ENCODE measurements at places on chromosomes 6 and 20.

DNA sequence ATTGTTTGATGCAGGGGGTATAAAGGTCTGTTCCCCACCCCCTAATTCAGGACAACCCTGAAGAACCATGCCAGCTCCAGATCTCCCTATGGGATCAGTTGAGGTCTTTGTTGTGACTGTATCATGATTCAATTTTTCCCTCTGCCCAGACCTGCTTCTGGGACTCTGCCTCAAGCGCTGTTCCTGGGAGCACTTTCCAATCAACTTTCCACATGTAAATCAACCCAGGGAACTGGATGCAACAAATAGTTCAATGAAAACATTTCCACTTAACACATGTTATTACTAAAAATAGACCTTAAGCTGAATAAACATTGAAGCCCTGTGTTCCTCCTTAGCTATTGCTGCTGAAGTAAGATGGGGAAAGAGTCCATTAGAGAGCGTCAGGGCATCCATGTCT lies 139.5 kb downstream of the C6orf58 start:
- DNase-seq = no peak

DNA sequence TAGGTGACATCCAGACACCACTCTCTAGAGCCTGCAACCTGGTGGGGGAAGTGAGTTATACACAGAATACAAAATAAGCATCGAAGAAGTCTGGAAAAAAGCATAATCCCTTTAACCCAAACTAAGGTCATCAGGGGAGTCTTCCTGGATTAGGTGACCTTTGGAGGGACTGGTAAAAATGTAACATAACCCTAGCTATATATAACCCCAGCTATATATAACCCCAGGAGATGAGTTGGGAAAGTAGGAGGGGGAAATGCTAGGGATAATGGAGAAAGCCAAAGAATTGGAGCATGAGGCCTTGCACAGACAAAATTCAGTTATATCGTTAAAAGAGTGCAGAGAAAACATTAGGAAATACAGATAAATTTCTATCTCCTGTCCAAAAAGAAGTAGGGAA lies 164.8 kb downstream of the QRSL1 start:
- DNase-seq = no peak

DNA sequence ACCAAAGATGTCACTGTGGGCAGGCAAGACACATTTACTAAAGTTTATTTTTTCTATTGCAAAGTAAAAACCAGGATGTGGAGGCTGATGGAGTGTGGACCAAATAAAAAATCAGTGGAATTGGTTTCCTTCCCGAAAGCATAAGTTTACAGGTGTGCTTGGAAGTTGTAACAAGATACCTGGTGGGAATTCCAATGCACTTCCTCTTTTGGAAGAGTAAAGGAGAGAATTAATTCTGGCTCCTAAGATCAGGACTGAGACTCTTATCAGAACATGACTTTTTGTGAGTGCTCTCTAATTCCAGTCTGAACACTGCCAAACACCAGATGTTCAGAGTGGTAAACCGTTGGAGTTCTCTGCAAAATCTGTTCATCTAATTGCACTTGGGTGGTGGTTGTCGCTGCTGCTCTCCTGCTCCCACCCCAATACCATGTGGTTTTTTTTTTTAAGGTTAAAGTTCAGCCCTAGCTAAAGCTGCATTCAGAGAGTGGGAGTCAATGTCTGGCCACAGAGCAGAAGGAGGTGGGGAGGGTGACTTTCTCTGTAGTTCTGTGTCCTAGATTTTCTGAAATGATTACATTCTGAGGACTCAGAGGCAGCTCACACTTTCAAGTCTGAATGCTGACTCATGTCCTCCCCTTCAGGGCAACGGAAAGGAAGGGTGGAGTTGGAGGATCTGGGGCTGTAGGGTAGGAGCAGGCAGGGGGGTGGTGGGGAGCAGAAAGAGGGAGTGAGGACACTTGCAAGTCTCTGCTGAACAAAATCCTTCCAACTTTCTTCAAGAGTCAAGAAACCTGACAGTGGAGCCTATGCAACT lies 275.8 kb upstream of the PRDM1 start:
- peak; percentile 54 for DNase-seq

- no peak for DNase-seq
Measured at GRCh38 chr6:170285482-170285881, 5.4 kb downstream of the DLL1 start.

DNA sequence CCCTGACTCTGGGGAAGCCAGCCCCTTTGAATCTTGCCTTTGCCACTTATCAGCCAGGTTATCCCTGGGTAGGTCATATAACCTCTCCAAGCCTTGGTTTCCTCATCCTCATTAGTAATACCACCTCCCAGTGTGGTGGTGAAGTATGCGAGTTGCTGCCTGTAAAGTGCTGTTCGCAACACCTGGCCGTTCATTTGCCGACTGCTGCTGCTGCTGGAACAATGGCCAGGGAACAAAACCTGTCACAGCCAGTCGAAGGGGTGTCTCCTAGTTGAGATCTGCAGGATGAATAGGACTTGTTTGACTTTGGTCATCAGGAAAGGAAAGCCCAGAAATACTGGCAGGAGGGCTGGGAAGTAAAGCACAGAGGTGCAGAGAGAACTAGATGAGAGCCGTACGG lies 6.1 kb downstream of the MANBAL start:
- DNase-seq = peak; percentile 53

DNA sequence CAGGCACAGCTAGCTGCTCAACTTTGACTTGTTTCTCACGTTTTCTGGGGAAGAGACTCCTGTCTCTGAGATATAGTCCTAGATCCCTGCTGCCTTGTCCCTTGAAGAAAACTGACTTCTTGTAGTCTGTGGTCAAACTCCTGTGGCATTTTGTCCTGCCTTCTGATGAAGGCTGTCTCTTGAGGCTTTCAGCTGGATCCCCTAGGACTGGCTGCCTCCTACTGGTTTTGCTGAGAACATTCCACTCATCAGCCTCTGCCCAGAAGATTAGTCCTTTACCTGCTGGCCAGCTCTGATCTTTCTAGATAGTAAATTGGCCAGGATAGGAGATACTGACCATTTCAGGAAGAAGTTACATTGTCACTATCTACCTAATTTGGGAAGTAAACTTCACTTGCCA lies 71.9 kb upstream of the CNR1 start:
- DNase-seq = peak; percentile 52

DNA sequence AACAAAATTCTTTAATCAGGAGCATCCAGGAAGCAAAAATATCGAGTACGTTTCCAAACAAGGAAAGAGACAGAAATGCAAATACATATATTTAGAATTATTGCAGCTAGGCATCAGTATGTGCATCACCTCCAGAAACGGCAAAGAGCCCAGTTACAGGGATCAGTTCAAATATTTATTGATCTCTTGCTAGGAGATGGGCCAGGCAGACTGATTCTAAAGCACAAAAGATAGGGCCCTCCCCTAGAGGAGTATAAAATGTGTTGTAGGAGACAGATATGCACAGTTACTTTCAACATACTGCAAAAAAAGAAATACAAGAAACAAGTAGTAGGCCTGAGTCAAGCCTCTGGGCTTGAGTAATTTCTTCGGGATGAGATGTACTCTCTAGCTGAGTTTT lies 80.7 kb upstream of the NHSL1 start:
- no peak for DNase-seq

DNA sequence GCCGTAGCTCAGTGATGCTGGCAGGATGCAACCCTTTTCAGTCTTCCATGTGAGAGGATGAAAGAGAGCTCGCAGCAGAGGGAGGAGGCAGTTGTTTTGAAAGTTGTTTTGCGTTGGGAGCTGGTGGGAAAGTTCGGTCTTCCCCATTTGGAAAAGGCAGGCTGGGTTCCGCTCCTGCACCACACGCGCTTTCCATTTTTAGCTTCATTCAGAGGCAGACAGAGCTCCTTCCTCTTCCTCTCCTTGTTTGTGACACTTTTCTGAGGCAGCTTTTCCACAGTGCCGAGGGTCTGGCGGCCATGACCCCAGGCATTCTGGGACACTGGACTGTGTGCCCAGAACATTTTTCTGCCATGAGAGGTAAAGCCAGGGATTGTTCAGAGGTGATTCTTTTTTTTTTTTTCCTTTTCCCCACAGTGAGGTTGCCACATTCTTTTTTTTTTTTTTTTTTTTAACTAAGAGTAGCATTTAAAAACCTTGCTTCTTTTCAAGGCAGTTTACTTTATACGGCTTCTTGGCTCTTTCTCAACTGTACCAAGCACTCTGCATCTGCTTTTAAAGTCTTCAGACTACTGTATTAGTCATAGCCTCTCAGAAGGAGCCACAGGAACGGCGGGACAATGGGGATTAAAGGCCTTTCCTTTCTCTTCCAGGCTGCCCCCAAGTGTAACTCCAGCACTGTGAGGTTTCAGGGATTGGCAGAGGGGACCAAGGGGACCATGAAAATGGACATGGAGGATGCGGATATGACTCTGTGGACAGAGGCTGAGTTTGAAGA lies 1.6 kb downstream of the PRDM1 start:
- DNase-seq = peak; percentile 33

DNA sequence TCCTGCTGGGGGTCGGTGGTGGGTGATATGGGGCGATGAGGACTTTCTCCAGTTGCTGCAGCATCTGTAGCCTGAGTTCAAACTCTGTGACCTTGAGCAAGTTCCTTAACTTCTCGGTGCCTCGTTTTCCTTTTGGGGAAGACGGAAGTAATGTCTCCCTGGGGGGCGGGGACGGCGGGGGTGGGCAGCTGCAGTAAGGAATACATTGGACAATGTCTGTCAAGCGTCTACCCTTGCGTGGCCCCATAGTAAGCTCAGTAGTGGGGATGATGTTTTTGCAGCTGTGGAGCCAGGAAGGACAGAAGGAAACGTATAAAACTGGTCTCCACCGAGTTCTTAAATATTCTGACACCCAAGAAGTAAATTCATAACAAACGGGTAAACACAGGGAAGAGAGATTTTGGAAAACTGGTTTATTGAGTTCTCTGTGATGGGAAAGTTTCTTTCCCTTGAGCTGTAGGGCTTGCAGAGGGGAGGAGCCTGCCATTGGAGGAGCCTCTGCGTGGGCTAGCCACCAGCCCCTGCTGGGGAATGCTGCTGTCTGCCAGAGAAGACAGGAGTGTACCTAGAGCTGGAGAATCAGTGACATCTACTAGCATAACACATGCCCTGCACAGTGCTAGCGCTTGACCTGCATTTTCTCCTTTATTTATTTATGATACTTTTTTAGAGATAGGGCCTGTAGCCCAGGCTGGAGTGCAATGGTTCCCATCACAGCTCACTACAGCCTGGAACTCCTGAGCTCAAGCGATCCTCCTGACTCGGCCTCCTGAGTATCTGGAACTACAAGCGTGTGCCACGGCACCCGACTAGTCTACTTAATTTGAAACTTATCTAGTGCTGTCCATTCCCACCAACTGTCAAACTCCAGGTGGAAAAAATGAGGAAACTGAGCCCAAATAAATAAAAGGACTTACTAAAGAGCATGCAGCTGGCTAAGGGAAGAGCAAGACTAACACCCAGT lies 1.2 kb upstream of the ACSS1 start:
- no peak for DNase-seq

- DNase-seq = no peak
Measured at GRCh38 chr6:132651062-132651461, 7.9 kb downstream of the TAAR1 start.

DNA sequence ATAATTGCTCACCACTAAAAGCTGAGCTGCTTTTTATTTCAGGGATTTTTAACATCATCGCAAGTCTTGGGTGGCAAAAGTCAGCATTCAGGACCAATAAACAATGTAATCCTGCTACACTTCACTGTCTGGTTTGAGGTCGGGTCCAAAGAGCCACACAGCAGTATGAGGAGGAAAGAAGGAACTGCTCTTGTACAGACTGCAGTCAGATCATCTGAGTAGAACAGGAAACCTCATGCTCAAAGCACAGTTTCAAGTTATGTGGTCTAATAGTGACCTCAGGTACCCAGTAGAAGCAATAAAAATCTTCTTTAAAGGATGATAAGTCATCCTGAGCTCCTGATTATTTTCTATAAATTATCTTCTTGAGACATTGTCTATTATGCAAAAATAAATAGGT lies 211.4 kb downstream of the FUT9 start:
- DNase-seq = no peak

DNA sequence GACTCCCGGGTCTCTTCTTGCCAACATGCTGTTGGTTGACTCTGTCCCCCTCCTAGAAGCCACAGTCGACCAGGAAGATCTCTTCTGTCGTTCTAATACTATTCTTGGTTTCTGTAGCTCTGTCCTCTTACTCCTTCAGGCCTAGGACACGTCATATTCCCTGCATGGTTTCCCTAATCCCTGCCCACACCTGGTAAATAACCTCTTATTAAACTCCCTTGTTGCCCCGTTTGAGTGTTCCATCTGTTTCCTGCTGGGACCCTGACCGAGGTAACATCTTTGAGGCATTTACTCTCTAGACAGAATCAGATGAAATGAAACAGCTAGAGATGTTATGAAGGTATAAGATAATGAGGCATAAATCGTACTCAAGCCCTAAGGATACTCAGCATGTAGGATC lies 68.1 kb downstream of the PLCB4 start:
- DNase-seq = no peak

DNA sequence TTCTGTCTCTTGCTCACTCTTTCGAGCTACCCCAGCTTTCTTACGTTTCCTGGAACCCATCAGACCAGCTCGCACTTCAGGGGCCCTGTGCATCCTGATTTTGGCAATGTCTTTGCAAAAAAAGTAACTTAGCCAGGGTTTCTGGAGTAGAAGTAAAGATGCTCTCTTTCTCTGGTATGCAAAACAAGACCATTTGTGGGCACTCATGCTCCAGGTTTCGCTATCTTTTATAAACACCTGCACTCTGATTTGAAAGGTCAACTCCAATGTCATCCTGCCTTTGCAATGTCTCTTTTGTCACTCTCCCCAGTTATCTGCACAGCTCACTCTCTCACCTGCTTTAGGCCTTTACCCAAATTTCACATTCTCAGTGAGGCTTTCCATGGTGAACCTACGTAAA lies 869.1 kb downstream of the QKI start:
- DNase-seq = no peak

- DNase-seq = no peak
Measured at GRCh38 chr20:22940350-22940749, 94.8 kb upstream of the SSTR4 start.

- no peak for DNase-seq
Measured at GRCh38 chr6:31655349-31656237, at the start of gene APOM. Gene APOM (plus strand): TSS chr6:31655894. CDS start chr6:31655967, 73 bp downstream.
